ENCODE measurements at places on chromosomes 5 and 9.
A peak's percentile ranks its signal among the peaks of the same experiment; 100 is the strongest.

DNA sequence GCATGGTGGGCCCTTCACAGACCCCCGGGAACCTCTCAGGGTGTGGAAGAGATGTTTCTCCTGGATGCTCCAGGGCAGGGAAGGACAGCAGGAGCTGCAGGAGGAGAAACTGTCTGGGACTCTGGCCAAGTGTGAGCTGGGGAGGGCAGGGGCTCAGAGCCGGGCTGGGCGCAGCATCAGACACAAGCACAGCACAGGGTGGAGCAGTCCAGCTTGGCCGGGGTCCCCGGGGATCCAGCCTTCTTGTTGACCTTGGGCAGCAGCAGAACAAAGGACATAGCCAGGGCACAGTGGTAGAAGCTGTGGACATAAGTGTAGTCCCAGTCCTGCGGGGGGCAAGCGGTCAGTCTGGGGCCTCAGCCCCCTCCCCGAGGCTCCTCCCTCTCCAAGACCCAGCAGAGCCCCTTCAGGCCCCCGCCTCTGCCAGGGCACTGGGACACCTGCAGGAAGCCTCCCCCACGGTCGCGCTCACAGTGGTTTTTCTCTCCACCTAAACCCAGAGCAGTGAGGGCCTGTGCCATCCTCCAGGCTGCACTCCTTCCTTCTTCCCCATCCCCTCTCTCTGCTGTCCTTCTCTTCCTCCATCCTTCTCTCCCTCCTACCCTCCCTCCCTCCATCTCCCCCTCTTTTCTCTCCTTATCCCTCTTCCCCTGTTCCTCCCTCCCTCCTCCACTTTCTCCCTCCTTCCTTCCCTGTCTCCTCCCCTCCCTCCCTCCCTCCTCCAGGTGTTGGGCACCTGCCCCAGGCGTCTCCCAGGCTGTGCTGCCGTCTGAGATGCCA is 10.1 kb downstream of the MYMK start:
- no peak for DNase-seq

- no peak for DNase-seq
These were observed 643.7 kb upstream of the ACO1 start for GRCh38 chr9:31740705-31741104.

DNA sequence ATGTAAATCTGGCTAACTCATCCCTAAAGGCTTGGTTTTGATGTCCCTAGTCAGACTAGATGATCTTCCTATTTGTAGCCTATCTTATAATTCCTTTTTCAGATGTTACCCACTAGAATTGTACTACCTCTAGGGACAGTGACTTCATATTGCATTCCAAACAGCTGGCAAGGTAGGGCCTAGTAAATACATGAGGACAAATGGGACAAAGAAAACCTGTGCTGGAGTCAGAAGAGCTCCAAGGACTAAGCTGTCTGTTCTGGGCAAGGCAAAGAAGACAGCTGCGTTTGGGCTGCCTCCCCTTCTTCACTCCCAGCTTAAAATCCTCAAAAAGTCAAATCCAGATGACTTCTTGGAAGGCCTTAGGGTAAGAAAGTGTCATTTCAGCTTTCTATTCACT is 10.0 kb downstream of the DMXL1 start:
- DNase-seq: no peak

DNA sequence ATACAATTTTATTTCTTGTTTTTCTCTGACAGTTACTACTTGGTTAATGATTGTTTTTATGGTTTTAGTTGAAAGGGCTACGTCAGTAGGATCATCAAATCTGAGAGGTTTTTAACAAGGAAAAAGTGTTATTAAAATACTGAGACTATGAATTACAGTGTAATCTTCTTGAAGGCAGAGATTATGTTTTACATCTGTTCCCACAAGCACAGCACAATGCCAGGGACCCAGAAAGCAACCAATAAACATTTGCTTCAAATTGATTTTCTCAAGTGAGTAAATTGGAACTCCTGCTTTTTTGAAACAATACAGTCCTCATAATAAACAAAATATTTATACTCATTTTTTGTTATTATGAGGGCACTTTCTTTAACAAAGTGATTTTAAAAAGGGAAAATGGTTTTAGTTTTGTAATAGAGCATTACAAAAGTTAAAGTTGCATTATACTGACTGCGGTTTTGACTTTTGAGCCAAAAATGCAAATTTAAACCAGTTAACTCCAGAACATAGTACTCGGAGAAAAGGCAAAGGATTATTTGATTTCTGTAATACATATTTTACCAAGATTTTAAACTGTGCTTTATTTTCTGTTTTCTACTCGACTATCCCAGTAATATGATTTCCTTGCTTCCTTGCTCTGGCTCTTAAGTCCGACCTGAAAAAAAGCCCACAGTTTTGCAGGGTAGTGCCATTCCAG is 176.9 kb downstream of the GDNF start:
- no peak for DNase-seq

DNA sequence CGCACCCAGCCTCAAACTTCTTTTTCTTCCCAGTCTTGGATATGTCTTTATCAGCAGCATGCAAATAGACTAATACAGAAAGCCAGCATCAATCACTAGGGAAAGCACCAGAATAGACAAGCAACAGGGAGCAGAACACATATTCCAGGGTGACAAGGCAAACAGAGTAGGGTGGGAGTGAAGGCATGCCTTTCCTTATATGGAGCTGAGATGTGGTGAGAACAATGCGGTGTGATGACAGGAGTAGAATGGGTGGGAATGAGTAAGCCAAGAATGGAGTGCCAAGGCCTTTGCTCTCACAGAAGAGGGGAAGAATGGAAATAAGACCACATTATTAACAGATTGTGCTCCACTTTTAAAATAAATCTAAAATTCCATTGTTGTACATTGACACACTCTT is 115.6 kb downstream of the CETN3 start:
- DNase-seq: no peak

DNA sequence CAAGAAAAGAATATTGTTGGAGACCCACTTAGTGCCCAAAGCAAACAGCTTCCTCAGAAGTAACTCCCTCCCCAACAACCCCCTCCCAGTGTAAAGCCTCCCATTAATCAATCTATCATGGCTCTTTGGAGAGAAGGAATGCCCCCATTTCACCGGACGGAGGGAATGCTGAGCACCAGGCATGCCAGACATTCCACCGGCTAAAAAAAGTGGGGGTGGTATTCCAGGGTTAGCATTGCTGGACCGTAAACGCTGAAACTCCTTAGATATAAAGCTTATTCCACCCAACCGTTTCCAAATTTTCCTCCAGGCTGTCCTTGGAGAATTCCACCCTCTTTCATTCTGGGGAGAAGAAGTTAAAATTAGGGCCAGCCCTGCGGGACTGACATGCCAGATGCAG is 363 bp upstream of the MAMDC2 start:
- no peak for DNase-seq

DNA sequence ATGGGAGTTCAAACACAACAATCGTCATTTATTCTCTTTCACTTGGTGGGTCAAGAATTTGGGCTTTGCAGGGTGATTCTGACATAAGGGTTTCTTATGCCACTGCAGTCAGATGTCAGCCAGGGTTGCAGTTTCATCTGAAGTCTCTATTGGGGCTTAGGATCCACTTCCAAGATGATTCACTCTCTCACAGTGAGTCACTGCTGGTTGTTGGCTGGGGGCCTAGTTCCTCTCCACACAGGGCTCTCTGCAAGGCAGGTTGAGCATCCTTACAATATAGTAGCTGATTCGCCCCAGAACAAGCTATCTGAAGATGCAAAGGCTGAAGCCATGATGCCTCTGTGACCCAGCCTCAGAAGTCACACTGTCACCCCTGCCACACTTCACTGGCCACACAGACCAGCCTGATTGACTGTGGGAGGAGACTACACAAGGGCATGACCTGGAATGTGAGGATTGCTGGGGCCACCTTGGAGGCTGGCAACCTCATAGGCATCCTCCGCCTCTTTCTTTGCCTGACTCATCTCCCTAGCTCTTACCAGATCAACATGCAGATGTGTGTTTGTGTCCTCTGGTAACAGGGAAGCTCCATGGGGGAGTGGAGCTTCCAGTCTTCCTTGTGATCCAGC is 4.5 kb upstream of the CARD19 start:
- peak; percentile 40 for DNase-seq

Data from inflammatory macrophage treated with lipopolysaccharide for 1 hour (primary cell).